ENCODE measurements at places on chromosomes 12 and 14.

DNA sequence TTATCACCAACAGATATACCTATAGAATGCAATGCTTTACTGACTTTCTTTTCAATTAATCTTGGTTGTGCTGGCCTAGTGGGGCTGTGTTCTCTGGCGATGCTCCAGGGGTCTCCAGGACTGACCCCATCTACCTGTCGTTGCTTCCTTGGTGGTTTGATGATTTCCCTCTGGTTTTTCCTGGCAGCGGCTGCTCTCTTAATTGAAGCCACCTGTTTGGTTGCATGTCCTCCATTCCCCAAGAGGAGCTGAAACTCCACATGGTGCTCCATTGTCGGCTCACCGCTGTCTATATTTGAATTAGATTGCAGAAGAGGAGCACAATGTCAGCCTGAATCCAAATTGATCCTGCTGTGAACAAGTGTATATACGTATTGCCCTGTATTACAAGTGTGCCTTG, 7.1 kb upstream of the IFNG-AS1 start:
- no peak for DNase-seq

DNA sequence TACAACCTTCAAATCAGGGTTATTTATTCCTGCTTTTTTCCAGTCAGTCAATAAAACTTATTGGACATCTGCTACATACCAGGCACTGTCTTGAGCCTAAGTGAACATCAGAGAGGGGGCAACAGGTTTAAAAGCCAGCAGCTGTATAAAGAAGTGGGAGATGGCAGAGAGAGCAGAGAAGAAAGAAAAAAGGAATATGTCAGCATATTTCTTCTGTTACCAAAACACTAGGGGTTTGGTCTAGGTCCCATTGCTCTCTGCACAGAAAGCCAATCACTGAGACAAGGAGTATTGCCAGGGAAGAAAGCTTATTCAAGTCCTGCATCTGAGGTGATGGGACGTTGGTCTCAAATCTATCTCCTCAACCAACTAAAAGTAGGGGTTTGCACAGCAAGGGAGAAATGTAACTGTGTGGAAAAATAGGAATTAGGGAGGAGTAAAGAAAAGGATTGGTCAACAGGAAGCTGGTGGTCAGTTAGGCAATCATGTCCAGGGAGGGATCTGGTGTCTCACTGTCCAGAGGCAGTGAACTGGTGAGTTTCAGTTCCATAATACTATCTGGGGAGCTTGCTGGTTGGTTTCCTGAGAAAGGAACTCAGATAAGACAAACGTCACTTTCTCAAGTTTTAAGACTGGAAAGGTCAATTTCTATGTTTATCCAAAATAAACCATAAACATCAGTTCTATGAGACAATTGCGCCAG, 107.5 kb downstream of the PHLDA1 start:
- DNase-seq, result no peak

- DNase-seq, result no peak
These were observed 908.6 kb upstream of the MDGA2 start for GRCh38 chr14:48584031-48584430.

DNA sequence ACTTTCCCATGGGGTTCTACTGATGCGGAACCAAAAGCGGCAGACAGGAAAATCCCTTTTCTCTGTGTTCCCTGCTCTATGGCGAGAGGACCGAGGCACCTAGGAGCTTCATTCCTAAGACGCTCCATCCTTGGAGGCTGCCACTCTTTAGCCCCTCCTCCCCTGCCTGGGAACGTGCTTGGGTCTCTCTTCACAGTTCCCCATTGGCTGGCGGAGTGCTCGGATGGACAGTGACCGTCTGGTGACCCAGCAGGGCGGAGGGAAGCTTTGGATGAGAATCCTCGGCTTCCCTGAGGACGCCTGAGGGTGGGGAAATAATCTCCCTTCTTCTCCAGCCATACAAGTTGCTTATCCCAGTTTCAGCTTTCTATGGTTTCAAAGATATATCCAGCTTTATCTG, 37.3 kb downstream of the KCNA5 start:
- DNase-seq, result no peak

DNA sequence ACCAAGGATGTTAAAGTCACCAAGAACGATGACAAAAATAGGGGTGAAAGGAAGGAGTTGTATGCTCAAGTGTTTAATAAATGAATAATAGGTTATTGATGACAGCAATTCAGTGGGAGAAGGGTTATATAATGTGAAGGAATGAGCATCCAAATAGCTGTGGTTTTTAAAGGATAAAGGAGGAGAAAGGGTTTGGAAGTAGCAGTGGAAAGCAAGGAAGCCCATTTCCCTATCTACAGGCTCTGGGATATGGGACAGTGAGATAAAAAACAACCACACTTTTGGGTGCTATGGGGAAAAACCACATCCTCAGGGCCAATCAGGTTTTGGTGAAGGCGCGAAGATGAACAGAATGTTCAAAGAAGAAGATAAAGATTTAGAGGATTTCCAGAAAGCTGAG, 258.6 kb downstream of the ZFP36L1 start:
- no peak for DNase-seq

- no peak for DNase-seq
These were observed 40.6 kb downstream of the PPP1R13B start for GRCh38 chr14:103806805-103807204.

DNA sequence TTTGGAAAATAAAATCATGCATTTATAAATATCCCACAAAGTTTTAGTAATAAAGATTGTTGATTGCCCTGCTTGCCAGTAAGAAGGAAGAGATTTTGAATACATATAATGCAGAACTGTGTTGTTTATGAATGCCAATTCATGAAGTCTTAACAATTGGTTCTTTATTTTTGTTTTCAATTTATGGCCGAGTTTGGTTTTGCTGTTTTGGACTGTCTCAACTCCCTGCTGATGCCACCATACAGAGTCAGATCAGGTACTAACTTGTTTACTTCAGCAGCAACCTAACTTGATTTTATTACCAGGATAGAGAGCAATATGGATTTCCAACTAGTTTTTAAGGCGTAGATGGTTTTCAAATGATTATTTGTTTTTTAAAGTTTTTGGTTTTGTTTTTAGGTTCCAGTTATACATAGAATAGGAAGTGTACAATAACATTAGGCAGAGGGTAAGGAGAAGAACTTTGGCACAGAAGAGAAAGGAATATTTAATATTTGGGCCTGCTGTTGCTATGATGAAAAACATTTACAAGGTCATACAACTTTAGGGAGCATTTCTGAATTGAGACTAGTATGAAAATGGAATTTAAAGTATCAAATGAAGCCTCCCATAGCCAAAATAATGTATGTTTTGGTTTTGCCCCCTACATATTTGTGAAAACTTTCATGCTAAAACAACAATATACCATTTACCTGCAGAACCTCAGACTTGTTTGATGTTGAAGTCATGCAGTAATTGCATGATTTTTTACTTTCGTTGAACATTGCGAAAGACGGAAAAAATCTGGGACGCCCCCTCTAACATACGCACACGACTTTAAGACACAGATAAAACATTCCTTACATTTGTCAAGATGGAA, 904 bp upstream of the FAM177A1 start:
- no peak for DNase-seq

GRCh38 chr12:39372929-39373328, 70.0 kb downstream of the KIF21A start:
- no peak for DNase-seq

DNA sequence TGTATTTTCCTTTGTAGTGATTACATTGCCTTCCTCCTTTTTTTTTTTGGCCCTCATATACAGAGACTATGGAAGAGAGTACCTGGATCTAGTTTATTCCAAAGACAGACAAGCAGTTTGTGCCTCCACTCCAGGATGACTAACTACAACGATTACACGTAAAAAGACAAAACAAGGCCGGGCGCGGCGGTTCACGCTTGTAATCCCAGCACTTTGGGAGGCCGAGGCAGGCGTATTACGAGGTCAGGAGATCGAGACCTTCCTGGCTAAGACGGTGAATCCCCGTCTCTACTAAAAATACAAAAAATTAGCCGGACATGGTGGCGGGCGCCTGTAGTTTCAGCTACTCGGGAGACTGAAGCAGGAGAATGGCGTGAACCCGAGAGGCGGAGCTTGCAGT, 2.2 kb downstream of the CERS5 start:
- DNase-seq, result no peak

DNA sequence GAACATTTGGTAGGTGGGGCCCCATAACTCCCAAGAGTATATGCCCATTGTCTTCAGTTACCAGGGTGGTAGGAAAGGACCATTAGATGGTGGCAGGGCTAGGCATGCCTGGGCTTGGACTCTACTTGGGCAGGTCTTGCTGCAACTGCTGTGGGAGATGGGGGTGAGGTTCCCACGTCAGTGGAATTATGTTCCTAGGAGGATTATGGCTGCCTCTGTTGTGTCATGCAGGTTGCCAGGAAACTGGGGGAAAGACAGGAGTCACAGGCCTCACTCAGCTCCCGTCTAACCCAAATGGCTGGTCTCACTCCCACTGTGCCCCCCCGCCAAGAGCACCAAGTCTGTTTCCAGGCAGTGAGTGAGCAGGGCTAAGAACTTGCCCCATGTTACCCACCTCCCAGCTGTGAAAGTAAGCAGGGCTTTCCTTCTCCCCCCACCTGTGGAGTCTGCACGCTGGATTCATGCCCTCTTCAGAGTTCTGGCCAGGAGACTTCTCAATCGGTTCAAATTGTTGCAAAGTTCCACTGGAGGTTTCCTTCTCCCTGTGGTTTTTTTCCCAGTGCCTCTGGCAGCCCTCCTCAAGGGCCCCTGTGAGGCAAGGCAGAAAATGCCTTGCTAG, 337.5 kb downstream of the CCDC91 start:
- no peak for DNase-seq

GRCh38 chr12:121980191-121980891, 41.3 kb upstream of the BCL7A start:
- no peak for DNase-seq

- no peak for DNase-seq
These were observed 1108.8 kb upstream of the SEL1L start for GRCh38 chr14:82642425-82642824.

- no peak for DNase-seq
These were observed 21.7 kb downstream of the CPM start for GRCh38 chr12:68911197-68911718.

- no peak for DNase-seq
These were observed 5.8 kb downstream of the TRIP11 start for GRCh38 chr14:92033906-92034687.

DNA sequence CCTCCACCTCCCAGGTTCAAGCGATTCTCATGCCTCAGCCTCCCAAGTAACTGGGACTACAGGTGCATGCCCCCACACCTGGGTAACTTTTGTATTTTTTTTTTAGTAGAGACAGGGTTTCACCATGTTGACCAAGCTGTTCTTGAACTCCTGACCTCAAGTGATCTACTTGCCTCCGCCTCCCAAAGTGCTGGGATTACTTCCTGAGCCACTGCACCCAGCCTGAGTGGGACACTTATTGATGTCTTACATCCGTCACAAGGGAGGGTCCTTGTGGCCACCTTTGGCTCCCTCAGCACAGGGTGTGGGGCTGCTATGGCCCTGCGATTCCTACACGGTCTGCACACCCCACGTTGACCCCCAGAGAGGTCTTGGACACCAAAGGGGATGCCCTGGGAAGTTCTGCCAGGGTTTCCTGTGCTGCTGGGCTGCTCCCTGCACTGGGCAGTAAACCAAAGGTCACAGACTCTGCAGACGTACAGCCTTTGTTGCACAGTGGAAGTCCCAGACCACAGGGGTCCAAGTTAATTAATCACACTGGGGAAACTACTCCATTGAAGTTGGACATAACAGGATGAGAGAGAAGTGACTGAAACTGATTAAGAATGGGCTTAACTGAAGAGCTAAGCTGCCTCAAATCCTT, 95.7 kb downstream of the SAMD4A start:
- DNase-seq, result no peak

- no peak for DNase-seq
These were observed 36.7 kb downstream of the FLRT2 start for GRCh38 chr14:85566603-85567002.

- DNase-seq, result no peak
These were observed 156.7 kb downstream of the NUAK1 start for GRCh38 chr12:105982022-105982421.

DNA sequence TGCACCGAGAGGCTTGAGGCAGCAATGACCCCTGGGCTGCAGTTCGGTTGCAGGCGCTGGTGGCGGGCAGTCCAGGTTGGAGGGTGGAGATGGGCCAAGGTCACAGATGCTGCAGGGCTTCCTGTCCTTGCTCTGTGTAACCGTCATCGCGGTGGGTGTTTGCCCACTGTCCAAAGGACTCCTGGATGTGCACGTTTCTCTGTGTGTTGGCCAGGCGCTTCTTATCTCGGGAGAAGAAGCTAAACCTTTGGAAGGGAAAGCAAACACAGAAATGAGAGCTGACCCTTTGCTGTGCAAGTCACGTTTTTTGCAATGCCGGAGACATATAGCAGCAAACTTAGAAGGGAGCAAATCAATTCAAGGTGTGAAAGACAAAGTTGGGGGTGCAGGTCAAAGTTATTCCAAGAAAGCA, 14.5 kb downstream of the SNRNP35 start:
- DNase-seq, result no peak

GRCh38 chr14:53951627-53952303, 4.9 kb downstream of the BMP4 start:
- DNase-seq, result no peak

DNA sequence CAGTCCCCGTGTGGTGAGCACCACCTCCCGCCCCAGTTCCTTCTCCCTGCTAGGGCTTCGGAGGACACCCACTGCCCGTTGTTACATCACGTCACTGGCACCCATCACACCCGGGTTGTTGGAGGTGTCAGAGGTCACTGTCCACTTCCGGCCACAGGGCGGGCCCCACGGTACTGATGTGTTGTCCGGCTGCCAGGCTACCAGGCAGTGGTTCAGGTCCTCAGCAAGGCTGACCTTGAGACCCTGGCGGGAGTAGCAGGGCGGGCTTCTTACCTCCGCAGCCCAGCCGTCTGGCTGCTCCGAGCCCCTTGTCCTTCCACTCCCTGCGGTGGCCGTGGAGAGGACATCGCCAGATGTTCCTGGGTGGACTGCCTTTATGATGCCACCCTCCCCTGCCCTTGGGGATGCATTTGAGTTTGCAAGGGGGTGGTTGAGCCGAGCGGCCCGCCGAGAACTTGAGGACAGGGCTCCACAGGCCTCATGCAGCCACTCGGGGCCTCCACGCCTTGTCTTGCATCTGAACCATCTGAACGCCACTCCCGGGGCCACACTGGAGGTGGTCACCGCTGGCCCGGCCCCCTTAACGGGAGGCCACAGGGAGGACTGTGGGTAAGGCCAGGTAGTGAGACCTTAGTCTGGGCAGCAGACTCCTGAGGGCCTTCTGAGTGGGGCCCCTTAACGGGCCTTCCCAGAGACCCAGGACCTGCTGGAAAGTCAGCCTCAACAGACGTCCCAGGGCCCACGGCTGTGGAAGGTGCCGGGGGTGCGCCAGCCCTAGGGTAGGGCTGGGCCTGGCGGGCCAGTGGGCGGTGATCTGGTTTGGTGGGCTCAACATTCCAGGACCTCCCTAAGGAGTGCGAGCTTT, 27.1 kb upstream of the PLD4 start:
- DNase-seq, result no peak

GRCh38 chr14:82510007-82510406, 976.4 kb upstream of the SEL1L start:
- DNase-seq, result no peak

GRCh38 chr14:91397965-91398591, 19.5 kb downstream of the CCDC88C start:
- DNase-seq, result no peak

DNA sequence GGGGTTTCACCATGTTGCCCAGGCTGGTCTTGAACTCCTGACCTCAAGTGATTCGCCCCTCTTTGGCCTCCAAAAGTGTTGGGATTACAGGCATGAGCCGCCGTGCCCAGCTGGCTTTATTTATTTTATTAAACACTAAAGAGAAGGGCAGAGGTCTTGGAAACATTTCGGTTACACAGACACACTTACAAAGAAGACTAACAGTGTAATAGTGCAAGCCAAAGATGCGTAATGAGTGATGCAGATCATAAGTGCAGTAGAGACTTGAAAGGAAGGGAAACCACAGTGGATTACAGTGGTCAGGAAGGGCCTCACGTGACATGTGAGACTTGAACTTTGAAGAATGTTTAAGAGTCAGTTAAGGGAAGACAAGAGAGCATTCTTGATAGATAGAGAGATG, 33.9 kb upstream of the CDK17 start:
- DNase-seq, result no peak
